DND-41 (cell line): ENCODE measurements at places on chromosomes 16 and 17.

- H3K4me1 ChIP-seq: no peaks in the 10 kb centered on the region
- no peak overlapping the region for H3K27ac ChIP-seq
- no peaks in the 10 kb centered on the region for H3K27me3 ChIP-seq
- peaks cover 3% of the 10 kb centered on the region; the same call in 1 of the 2 replicates for H3K36me3 ChIP-seq
These were observed 55.1 kb downstream of the CENPV start for GRCh38 chr17:16298140-16298662.

DNA sequence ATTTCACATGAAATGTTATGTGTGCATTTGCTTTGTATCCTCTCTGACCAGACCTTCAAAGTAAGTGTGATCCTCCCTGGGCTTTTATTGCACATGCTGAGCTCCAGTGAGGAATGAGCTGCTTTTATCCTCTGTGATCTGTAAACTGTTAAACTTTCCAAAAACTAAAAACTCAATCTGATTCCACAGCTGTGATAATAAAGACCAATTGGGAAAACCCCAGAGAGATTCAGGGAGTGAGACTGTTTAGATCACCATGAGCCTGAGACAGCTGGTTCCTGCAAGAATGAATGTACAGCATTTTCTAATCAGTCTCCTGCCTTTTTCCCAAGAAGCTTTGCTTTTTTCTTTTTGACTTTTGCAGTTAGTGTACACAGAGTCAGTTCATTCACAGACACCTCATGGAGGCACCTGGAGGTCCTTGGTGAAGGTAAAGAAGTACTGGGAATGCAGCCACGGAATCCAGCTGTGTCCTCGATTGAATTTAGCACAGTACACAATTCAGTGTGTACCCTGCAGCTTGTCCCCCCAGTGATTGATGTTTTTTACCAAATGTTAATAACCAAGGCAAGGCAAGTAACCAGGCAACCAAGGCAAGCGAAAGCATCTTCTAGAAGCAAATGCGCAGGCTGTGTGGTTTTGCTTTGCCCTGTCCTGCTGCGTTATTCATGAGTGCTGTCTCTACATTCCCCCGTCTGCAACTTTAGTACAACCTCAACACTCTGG, 182.6 kb downstream of the LGALS9B start:
- no peaks in the 10 kb centered on the region for H3K4me1 ChIP-seq
- H3K27me3 ChIP-seq: no peaks in the 10 kb centered on the region
- H3K36me3 ChIP-seq: no peaks in the 10 kb centered on the region

GRCh38 chr16:78606545-78606944, 507.1 kb downstream of the WWOX start:
- H3K4me1 ChIP-seq: peaks cover 16% of the 10 kb centered on the region
- H3K27me3 ChIP-seq: no peaks in the 10 kb centered on the region

GRCh38 chr17:45228763-45229539, 7.3 kb downstream of the FMNL1 start:
- H3K36me3 ChIP-seq: peaks cover 48% of the 10 kb centered on the region
- DNase-seq: peak; percentile 54
- H3K4me1 ChIP-seq: peaks cover 66% of the 10 kb centered on the region
- peak overlapping the region; percentile 95 for H3K27ac ChIP-seq

DNA sequence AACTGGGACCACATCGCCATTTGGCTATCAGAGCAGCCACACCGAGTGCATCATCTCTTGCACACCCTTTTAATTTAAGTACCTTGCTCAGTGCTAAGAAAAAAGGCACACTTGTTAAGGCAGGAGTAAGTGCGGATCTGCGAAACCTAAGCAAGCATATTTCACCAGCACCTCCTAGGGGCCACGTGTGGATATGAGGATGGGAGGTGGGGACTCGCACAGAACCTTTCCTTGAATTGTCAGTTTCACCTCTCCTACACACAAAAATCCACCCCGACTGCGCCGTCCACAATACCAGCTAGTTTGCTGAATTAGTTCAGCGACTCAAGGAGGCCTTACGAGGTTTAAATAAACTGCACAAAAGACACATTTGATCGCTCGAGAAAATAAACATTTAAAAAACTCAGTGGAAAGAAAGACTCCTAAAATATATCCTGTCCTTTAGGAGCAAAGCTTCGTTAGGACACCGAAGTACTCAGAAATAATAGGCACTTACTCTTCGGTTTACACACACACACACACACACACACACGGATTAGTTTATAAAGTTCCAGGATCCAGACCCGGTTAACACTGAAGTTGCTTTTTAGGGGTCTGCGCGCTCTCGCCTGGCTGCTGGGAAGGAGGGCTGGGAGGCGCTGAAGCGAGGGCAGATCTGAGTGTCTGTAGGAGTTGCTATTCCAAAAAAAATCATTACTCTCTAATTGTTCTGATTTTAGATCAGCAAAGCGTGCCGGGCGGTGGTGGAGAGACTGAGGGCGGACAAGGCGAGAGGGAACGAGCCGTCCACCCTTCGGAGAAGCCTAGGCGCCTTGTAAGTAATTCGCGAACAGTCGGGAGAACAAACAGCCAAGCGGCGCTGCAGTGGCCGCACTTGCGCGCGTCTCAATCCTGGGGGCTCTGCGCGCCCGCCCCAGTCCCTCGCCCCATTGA, 1.0 kb upstream of the KCNJ2 start:
- H3K4me3 ChIP-seq: no peak overlapping the region
- H3K36me3 ChIP-seq: no peaks in the 10 kb centered on the region
- no peaks in the 10 kb centered on the region for H3K27me3 ChIP-seq

- H3K27me3 ChIP-seq: no peaks in the 10 kb centered on the region
- H3K27ac ChIP-seq: no peak overlapping the region
- no peaks in the 10 kb centered on the region for H3K36me3 ChIP-seq
- no peak overlapping the region for H3K4me3 ChIP-seq
These were observed 86.8 kb downstream of the MARF1 start for GRCh38 chr16:15556130-15556529.

- peaks cover 2% of the 10 kb centered on the region for H3K27me3 ChIP-seq
- no peaks in the 10 kb centered on the region for H3K36me3 ChIP-seq
- DNase-seq: no peak
- H3K4me1 ChIP-seq: no peaks in the 10 kb centered on the region
- H3K27ac ChIP-seq: no peak overlapping the region
- H3K4me3 ChIP-seq: no peak overlapping the region
These were observed 15.4 kb downstream of the SLC25A10 start for GRCh38 chr17:81727324-81728031.

GRCh38 chr16:8622315-8622656, 788 bp downstream of the METTL22 start:
- H3K4me1 ChIP-seq: peaks cover 27% of the 10 kb centered on the region
- peak overlapping the region; percentile 76 for H3K27ac ChIP-seq
- H3K36me3 ChIP-seq: peaks cover 31% of the 10 kb centered on the region
- peak; percentile 23 for DNase-seq
- H3K4me3 ChIP-seq: peak overlapping the region; percentile 71

DNA sequence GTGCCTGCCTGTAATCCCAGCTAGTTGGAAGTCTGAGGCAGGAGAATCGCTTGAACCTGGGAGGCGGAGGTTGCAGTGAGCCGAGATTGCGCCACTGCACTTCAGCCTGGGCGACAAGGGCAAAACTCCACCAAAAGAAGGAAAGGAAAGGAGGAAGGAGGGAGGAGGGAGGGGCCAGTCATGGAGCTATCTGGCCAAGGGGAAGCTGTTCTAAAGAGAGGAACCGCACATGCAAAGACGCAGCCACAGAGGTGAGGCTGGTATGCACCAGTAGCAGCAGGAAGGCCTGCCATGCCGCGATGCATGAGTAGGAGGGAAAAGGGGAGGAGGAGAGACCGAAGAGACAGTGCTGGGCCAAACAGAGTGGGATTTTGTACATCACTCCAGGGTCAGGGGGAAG, 35.9 kb downstream of the HSBP1 start:
- H3K27ac ChIP-seq: no peak overlapping the region
- no peaks in the 10 kb centered on the region for H3K4me1 ChIP-seq
- DNase-seq: no peak
- no peaks in the 10 kb centered on the region for H3K27me3 ChIP-seq
- H3K36me3 ChIP-seq: no peaks in the 10 kb centered on the region

- H3K27me3 ChIP-seq: peaks cover 3% of the 10 kb centered on the region
- H3K27ac ChIP-seq: no peak overlapping the region
- H3K36me3 ChIP-seq: no peaks in the 10 kb centered on the region
- no peak overlapping the region for H3K4me3 ChIP-seq
- no peak for DNase-seq
These were observed 217.4 kb downstream of the HAPSTR1 start for GRCh38 chr16:9308850-9309249.
